ENCODE measurements at places on chromosomes 2 and 18.

- DNase-seq: no peak
Observed at GRCh38 chr2:41314511-41315070, 733.2 kb upstream of the PKDCC start.

DNA sequence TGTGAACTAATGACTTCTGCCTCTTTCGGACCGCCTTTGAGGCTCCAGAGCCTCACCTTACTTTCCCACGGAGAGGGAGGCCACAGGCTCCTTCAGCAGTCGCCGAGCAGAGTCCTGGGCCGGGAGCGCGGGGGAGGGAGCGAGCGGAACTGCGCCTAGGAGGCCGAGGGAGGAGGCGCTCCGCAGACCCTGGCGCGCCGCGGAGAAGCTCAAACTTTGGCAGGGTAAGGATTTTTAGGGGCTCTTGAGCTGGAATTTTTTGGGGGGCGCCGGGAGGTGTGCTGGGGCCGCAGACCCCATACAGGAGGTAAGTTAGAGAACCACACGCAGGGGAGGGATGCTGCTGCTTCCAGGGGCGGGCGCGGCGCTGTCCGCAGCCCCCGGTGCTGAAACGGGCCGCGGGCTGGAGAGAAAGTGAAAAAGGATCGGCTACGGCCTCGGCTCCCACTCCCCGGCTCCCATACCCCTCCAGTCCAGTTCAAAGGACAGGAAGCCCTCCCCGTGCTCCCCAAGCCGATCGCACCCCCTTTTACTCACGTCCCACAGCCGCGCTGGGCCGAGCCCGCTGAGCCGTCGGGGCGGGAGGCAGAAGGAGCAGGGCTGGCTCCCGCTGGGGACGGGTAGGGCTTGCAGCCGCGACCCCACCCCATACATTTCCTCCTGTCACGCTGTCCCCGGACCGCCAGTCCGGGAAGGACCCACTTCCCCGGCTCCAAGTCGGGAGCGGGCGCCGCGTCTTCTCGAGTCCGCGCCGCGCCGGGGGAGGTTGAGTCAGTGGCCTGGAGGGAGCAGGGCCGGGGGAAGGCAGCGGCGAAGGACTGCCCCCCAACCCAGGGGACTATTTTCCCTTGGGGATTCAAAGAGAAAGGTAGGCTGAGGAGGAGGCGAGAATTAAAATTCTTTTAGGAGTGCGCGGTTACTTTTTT lies at the start of gene CNGA3:
TSS of gene CNGA3 (plus strand) at position 146 of the 926 bp plus-strand sequence. CDS start 23,520 bp downstream, outside the sequence.
- DNase-seq: no peak

- no peak for DNase-seq
Observed at GRCh38 chr2:199572571-199572970, 114.8 kb upstream of the SATB2 start.

DNA sequence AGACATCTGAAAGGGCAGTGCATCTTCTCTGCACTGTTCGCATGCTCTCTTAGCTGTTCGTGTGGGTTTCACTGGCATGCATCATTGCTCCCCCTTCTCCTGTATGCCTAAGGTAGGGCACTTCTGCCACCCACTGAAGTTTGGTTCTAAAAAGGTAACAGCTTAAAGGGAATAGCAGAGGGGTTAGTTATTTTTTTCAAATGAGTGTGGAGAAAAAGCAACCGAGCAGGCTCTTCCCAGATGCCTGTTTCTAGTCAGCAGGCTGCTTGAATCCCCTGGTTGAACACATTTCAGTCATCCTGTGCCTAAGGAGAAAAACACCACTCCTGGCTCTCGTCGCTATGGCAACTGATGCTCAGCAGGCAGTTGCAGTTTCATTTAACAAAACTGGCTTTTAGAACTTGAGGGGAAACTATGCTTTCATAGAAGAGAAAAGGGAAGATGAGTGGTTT lies 69.8 kb upstream of the GALNT3 start:
- no peak for DNase-seq

DNA sequence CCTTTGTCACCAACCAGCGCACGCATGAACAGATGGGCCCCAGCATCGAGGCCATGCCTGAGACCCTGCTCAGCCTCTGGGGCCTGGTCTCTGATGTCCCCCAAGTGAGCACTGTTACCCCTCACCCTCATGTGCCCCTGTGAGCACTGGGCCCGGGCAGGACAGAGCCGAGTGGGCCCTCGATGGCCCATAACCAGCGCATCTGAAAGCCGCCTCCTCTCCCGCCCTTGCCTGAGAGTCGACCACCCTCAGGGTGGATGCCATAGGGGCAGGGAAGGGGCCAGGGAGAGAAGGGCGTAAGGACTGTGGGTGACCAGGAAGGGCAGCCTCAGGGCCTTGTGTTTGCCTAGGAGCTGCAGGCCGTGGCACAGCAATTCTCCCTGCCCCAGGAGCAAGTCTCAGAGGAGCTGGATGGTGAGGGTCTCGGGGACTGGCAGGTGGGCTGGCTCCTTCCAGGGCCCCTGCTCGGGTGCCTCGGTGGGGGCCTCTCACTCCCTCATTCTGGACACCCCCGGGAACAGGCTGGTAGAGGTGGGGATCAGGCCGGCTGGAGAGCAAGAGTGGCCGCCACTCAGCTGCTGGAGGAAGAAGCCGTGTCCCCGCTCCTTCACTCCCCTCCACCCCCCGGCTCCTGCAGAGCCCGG lies 2.1 kb downstream of the PROM2 start:
- no peak for DNase-seq

GRCh38 chr2:122703676-122704075 lies 948.2 kb downstream of the TSN start:
- no peak for DNase-seq

DNA sequence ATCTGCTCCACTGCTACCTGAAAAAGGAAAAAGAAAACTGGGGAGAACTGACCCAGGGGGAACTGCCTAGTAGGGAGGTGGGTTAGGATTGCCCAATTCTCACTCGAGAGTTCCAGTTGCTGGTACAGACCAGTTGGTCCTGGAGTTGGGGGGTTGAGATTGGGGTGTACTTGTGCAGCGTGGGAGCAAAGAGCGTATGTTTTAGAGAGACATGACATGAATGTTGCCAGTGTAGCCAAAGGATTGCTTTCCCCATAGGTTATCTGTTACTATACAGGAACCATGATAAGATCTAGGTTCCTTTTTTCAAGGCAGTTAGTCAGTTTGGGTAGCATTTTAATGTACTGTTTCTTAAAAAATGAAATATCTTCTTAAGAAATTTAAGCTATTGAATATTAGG lies 68.6 kb downstream of the APLF start:
- no peak for DNase-seq

GRCh38 chr2:40225670-40226210 lies 226.2 kb downstream of the SLC8A1 start:
- no peak for DNase-seq

DNA sequence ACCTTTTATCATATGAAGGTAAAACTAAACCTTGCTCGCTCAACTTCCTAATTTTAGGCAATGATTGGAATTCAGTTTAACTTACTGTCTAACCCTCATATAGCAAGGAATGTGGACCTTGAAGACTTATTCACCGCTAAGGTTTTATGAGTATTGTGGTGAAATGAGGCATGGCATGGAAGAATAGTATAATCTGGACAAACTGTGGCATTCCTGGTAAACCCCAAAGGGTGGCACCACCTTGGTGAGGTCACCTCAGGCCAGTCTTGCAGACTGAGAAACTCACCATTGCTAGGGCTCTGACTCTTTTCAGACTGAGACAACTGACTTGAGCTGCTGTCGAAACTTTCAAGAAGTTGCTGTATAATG lies 51.1 kb upstream of the EHBP1 start:
- DNase-seq: no peak

GRCh38 chr18:26813043-26813442 lies 52.5 kb downstream of the AQP4 start:
- DNase-seq: no peak

DNA sequence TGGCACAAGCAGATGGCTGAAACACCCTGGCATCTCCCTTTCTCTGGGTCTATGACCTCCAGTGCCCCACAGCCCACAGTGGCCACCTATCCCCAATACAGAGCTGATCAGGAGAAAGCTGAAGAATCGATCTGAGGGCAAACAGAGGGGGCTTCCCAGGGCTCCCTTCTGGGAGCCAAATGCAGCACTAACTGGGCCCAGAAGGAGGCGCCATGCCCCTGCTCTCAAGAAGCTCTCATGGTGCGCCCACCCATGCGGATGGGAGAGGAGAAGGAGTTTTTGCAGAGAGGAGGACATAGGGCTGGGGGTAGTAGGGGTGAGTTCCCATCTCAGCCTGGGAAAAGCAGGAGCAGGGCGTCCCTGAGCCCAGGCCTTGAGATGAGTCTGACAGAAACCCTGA lies 787.3 kb upstream of the RAB6C start:
- DNase-seq: no peak

- DNase-seq: peak; percentile 7
Observed at GRCh38 chr2:98086491-98087446, at the start of gene VWA3B. TSS of gene VWA3B (plus strand) at chr2:98087167. CDS start at chr2:98093093, 5,926 bp downstream.

- DNase-seq: no peak
Observed at GRCh38 chr18:69196336-69196735, 204.4 kb upstream of the DOK6 start.

DNA sequence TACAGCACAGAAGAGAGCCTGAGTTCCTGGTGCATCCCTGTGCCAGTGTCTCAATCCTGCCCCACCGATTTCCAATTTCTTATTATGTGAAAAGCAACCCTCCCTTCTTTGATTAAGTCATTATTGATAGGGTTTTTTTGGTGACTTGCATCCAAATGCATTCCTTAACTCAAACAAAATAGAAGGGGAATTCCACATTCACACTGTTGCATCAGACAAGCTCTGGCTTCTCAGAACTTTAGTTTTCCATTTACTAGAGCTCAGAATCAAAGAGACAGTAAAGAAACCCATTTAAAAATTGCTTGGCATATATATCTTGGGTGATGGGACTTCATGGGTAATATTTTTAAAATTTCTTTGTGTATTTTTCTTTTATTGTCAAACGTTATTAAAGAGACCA lies 13.8 kb upstream of the TMEM200C start:
- no peak for DNase-seq

DNA sequence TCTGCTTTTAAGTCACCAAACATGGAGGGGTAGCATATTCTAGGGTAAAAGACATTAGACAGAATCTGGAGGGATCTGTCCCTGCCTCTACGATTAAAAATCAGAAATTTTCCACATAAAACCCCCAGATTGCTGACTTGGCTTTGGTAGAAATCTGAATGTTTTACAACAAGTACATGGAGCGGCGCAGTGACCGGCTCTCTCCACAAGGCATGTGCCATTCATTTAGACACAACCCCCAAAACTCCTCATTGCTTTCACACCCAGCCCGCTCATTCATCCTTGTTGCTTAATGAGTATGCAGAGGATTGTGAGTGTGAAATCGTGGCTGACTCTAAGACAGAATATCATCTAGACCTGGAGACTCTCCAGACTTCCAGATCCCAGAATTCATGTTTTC lies 140.6 kb downstream of the CNTNAP5 start:
- DNase-seq: no peak

DNA sequence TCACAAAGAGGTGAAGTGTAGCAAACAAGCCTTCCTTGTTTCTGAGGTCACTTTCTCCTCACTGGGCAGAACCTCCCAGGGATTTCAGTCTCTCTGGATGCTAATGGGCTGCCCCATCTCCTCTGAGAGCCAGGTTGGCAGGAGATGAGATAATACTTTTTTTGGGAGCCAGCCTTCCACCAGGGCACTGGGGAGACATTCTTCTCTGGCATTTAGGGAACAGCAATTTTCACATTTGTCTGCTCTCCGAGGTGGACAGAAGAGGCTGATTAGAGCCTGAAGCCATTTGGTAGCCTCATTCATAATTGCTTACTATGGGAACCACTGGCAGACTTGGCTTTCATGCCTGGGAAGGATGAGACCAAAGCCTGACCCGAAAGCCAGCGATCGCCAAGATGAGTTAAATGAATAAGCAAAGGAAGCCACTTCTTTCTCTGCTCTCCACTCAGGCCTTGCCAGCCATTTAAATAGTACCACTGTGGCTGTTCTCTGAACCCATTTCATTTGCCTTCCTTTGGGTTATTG lies 70.1 kb downstream of the NRP2 start:
- no peak for DNase-seq

DNA sequence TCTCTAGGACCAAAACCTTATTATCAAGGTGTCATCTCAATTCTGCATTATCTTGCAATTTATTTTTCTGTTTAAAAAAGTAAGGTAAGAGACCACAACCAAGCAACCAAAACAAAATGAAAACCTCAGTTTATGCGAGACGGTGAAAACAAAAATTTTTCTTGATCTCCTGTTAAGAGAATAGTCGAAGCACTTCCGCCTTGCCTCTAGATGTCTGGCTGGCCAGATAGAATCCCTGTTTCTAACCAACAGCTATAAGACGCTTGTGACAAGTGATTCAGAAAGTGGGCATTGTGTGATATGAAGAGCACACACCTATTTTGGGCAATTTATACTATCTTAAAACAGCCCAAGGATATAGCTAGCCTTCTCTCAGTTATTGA lies 51.2 kb downstream of the MGAT5 start:
- peak; percentile 55 for DNase-seq

GRCh38 chr18:11859903-11860407 lies 8.7 kb downstream of the CHMP1B start:
- DNase-seq: no peak

DNA sequence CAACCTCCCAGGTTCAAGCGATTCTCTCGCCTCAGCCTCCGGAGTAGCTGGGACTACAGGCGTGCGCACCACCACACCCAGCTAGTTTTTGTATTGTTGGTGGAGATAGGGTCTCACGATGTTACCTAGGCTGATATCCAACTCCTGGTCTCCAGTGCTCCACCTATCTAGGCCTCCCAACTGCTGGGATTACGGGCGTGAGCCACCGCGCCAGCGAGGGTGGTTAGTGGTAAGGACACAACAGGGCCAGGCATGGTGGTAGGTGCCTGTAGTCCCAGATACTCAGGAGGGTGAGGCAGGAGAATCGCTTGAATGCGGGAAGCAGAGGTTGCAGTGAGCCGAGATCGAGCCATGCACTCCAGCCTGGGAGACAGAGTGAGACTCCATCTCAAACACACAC lies 26.6 kb upstream of the DUSP2 start:
- DNase-seq: no peak

DNA sequence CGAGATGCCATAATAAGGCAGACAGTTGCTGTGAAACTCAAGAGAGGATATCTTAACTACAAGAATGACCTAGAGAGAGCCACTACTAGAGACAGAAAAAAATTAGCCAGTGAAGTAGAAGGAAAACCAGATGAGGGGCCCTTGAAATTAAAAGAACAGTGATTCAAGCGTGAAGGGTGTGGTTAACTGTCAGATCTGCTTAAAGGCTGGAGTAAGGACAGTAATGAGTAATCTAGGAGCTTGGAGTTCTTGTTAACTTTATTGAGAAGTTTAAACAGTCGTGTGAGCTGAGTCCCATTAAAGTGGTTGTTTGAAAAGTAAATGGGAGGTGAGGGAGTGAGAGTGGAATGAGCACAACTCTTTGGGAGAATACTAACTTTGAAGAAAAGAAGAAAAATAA lies 21.3 kb downstream of the PIGN start:
- DNase-seq: no peak

- DNase-seq: no peak
Observed at GRCh38 chr2:39435234-39435633, 1.9 kb downstream of the MAP4K3 start.

GRCh38 chr2:234711308-234711707 lies 214.4 kb upstream of the ARL4C start:
- DNase-seq: no peak

DNA sequence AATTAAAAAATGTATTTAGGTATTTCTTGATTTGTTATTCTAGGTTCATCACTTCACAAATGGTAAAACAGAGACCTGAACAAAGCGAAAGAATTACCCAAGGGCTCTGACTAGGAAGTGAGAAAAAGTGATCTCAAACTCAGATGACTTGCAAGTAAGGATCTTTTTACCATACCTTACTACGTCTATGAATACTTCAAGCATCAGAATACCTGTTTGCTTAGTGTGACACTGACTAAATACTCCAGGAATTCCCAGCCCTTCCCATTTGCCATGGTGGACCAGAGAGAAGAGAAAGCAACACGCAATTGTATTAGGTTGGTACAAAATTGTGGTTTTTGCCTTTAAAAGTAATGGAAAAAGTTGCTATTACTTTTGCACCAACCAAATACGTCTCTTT lies 35.8 kb upstream of the FIGN start:
- no peak for DNase-seq
